Smooth muscle cell of the brain vasculature (primary cell): ENCODE measurements at places on chromosomes 16 and 17.

DNA sequence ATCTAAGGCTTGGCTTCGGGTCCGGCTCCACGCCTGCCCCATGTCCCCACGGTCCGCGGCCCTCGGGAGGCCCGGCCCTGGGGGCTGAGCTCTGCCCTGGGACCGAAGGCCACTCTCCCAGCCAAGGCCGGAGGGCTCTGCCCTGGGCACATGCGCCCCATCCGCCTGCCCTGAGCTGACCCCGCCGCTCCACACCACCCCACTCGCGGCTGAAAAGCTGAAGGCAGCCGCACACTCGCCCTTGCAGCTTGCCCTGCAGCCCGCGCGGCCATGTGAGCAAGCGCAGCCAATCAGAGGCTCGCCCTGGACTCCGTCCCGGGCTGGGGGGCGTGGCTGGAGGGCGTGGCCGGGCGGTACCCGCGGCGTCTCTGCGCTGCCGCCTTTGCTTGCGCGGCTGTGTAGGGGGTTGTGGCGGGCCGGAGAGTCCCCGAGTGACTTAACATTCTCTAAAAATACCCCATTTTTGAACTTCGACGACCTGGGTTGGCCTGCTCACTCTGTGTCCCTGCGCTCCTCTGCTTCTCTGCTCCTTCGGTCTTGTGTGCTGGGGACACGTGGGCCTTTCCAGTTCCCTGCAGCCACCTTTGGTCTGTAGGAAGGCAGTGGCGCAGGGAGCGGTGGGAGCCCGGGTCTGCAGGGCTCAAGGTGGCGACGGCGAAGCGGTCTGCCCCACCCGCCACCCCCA is 8.8 kb upstream of the MAP2K3 start:
- DNase-seq: no peak

DNA sequence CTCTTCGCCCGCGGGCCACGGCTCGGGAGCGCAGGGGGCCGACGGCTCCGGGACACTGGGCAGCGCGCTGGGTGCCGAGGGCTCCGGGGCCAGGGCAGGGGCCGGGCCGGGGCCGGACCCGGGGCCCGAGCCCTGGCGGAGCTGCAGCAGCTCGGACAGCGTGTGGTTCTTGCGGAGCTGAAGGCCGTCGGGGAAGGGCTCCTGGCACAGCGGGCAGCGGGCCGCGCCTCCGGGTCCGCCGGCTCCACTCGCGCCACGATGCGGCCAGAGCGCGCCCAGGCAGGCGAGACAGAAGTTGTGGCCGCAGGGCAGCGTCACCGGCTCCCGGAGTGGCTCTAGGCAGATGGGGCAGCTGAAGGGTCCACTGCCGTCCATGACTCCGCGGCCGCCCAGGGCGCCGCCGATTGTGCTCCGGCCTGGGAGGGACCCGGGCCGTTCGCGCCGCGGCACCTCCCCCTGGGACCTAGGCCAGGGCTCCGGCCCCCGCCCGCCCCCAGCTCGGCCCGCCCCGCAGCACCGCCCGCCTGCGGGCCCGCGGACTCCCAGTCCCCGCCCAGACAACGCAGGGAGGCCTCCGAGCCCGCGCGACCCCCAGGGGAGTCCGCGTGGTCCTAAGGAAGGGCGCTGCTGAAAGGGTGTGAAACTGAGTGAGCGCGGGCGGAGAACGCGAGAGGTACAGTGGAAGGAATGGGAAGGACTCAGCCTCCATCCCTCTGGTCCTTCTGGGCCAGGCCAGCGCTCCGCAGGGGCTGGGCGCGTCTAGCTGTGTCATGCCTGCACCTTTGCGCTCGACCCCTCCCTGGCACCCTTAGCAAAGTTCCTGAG is at the start of gene TRIM47:
TSS of gene TRIM47 (minus strand) at position 408 of the 825 bp plus-strand sequence. CDS start at position 375, 33 bp downstream.
- no peak for DNase-seq

DNA sequence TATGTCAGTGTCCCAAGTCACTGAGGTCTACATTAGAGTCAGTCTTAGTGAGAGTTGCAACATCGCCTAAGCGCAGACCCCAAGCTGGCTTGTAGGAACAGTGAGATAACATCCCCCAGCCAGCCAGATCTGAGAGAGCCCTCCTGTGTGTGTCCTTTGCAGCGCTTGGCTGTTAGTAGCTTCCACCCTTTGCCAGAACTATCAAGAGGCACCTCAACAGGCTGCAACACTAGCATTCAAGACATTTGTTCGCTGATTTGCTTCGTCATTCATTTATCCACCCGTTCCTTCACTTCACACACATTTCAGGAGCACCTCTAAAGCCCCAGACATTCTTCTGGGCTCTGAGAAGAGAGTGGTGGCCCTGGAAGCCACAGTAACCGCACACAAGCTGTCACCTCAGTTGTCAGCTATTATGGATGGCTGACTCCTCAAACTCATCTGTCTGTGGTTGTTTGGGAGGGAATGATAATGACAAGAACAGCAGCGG is 289.6 kb downstream of the WWOX start:
- no peak for DNase-seq

- DNase-seq: no peak
These were observed 101.9 kb downstream of the KCNJ2 start for GRCh38 chr17:70271200-70271599.

- no peak for DNase-seq
These were observed 1.3 kb downstream of the TLCD3A start for GRCh38 chr17:733743-734142.

GRCh38 chr16:73794994-73795393 is 501.6 kb upstream of the PSMD7 start:
- no peak for DNase-seq

DNA sequence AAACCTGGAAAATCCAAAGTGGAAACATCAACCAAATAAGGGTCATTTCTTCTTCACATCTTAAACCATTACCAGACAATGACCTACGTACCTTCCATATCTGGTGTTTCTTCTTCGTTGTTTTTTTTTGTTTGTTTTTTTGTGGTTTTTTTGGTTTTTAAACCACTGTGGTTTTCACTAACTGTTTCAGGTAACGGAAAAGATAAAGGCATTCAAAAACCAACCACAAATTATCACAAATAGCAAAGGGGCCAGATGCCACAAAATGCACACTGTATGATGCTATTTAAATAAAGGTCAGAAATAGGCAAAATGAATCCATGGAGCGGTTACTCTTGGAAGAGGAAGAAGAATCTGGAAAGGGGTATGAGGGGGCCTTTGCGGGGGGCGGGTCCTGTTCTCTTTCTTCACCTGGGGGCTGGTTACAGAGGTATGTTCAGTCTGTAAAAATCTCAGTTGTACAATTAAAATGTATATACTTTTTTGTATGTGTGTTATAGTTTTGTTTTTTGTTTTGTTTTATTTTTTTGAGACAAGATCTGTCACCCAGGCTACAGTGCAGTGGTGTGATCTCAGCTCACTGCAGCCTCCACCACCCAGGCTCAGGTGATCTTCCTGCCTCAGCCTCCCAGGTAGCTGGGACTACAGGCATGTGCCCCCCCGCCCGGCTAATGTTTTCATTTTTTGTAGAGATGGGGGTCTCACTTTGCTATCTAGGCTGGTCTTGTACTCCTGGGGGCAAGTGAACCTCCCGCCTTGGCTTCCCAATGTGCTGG is 29.6 kb downstream of the LITAF start:
- no peak for DNase-seq

- no peak for DNase-seq
These were observed 20.3 kb downstream of the TRIM25 start for GRCh38 chr17:56893503-56893902.

GRCh38 chr17:34442387-34443111 is 79.5 kb upstream of the CCL1 start:
- no peak for DNase-seq

GRCh38 chr17:68570526-68570925 is 30.6 kb downstream of the FAM20A start:
- no peak for DNase-seq

GRCh38 chr16:11078812-11079459 is 134.6 kb downstream of the CLEC16A start:
- no peak for DNase-seq
